HTR-8/SVneo (cell line): ENCODE measurements at places on chromosomes 11 and 22.

GRCh38 chr22:19663821-19664355 lies 50.4 kb upstream of the SEPTIN5 start:
- no peak for DNase-seq

- DNase-seq = peak; percentile 57
Observed at GRCh38 chr11:45110562-45110961, 35.9 kb upstream of the PRDM11 start.

- DNase-seq = no peak
Observed at GRCh38 chr11:56140151-56140661, at the start of gene OR8J3. Gene OR8J3 (minus strand): TSS chr11:56140201. CDS start chr11:56137718, 2,483 bp downstream.

GRCh38 chr11:72037554-72038311 lies 39.0 kb downstream of the IL18BP start:
- no peak for DNase-seq

- DNase-seq = no peak
Observed at GRCh38 chr11:109040303-109040702, 375.4 kb downstream of the DDX10 start.

DNA sequence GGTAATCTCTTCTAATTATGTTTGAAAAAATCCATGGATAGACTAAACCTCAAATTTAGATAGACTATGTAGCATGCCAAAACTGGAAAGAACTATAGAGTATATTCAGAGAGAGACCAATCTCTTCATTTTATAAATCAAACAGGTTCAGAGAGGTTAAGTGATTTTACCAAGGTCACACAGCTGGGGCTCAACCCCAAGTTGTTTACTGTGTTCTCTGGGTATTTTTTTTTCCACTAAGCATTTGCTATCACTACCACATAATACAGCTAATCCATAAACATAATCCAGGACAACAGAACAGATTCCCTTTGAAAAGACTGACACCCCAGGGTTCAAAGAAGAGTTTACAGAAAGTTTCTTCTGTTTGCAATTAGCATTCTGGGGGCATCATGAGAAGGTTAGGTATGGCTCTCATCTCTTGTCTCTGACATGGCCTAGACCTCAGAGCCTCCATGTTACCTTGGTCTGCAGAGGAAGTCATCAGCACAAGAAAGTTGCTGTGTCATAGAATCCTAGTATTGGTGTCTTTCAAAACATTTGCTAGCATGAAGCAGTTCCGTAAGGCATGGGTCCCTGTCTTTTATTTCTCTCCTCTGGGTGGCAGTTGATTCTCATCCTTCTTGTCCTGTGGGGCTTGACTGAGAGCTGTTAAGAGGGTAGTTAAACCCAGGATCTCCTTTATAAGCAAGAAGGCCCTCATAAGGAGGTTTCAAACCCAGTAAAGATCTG lies 94.5 kb upstream of the HSD17B12 start:
- no peak for DNase-seq

GRCh38 chr11:103537904-103538502 lies 428.8 kb downstream of the DYNC2H1 start:
- peak; percentile 51 for DNase-seq

- no peak for DNase-seq
Observed at GRCh38 chr11:130340671-130341319, 26.1 kb upstream of the ZBTB44 start.

- DNase-seq = no peak
Observed at GRCh38 chr11:118895093-118896039, 11.7 kb downstream of the CXCR5 start.

GRCh38 chr22:27327497-27327896 lies 474.1 kb downstream of the MN1 start:
- DNase-seq = no peak

GRCh38 chr11:5246772-5247471 lies 2.7 kb downstream of the HBG1 start:
- DNase-seq = no peak

DNA sequence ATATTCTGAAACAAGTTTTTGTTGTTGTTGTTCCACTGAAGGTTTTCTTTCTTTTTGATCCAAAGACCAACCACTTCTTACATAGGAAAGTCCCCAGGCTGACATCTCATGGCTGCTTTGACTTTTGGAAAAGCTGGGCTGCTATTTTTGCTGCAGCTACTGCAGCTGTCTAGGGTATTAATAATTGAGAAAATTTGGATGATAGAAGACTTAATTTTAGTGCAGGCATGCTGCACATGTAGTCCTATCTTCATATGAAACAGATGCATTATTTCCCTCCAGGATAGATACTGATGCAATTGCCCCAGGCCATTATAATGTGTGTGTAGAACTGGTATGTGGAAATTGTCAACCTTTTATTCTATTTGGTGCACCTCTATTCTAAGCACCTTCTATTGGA lies 131.4 kb downstream of the NAV2 start:
- no peak for DNase-seq

DNA sequence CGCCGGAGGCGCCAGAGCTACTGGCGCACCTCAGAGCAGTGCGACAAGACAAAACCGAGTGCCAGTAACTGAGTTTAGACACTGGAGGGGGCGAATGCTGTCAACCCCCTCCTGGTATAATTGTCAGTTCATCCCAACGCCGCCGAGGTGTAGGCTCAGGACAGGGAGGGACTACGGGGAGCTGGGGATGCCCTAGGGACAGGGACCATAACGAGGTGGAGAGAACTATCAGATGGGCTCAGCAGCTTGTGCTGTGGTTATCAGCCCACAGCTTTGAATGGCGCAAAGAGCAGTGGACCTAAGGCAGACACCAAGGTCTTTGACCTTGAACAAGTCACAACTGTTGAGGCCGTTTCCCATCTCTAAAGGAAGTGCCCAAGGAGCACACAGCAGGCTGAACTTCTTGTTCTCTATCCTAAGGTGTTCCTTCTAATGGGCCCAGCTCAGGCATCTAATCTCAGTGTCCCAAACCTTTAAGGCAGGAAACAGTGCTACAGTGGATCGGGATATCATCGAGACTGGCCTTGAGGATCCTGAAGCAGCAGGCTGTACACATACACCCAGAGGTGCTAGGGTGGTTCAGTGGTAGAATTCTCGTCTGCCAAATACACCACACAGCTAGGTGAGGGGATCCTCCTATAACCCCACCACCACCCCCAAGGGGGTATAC lies 958 bp upstream of the TUT1 start:
- no peak for DNase-seq

GRCh38 chr11:86003654-86004053 lies 65.2 kb downstream of the PICALM start:
- no peak for DNase-seq

DNA sequence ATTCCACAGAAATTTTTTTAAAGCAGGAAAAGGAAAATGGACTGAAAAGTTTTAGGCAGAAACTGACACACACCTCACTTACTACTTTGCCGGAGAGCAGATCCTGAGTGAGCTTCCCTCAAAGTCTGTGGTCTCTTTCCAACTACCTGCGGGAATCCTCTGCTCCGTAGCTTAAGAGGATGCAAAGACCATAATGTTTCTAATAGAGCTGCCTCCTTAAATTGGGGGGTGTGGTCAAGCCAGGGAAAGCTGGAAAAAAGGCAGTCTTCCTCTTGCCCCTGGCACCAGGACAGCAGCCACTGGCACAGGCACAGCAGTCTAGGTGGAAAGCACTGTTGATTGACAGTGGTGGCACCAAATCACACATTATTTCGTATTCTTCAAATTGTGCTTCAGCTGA lies at the start of gene ETS1:
ETS1 (minus strand) TSS at position 144 of the 400 bp plus-strand sequence. CDS start 14,428 bp downstream, outside the sequence.
- DNase-seq = no peak

- no peak for DNase-seq
Observed at GRCh38 chr11:128599729-128600128, 12.4 kb upstream of the ETS1 start.

GRCh38 chr22:29713156-29713727 lies 6.6 kb upstream of the CABP7 start:
- DNase-seq = no peak

DNA sequence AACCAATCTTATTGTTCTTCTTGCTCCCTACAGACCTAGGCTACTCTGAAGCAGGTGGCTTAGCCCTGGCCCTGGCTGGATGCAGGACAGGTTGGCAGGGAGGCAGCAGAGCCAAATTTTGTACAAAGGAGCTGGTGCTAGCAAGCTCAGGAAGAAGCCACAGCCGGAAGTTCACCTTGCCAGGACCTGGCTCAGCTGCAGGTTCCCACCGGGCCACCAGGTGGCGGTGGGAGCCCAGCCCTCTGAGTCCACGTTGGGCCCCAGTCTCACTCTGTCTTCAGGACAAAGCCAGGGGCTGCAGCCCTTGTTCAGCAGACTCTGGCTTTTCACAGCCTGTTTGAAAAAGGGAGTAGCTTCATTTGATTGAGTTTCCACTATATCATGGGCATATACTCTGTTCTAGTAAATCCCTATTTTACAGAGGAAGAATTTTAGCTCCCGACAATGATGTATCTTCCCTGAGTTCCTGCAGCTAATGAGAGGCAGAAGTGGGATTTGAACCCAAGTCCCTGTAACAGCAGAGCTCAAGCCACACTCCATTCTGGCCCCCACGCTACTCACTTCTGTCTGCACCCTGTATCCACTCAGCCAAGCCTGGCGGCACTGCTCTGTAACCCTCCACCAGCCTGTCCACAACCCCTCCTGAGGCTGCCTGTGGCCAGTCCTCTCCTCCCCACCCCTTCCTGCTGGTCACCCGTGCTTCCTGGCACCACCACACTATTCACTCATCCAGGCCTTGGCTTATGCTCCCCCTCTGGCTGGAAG lies 3.3 kb downstream of the TKFC start:
- peak; percentile 78 for DNase-seq

GRCh38 chr22:41578114-41578513 lies 11.5 kb downstream of the PMM1 start:
- no peak for DNase-seq

GRCh38 chr11:9943386-9944110 lies 279.7 kb downstream of the SWAP70 start:
- no peak for DNase-seq

GRCh38 chr22:32951807-32952153 lies 106.4 kb downstream of the SYN3 start:
- no peak for DNase-seq

- peak; percentile 48 for DNase-seq
Observed at GRCh38 chr11:37504060-37504611, 906.1 kb upstream of the RAG2 start.

- DNase-seq = no peak
Observed at GRCh38 chr11:70175236-70175698, 27.8 kb upstream of the FADD start.

DNA sequence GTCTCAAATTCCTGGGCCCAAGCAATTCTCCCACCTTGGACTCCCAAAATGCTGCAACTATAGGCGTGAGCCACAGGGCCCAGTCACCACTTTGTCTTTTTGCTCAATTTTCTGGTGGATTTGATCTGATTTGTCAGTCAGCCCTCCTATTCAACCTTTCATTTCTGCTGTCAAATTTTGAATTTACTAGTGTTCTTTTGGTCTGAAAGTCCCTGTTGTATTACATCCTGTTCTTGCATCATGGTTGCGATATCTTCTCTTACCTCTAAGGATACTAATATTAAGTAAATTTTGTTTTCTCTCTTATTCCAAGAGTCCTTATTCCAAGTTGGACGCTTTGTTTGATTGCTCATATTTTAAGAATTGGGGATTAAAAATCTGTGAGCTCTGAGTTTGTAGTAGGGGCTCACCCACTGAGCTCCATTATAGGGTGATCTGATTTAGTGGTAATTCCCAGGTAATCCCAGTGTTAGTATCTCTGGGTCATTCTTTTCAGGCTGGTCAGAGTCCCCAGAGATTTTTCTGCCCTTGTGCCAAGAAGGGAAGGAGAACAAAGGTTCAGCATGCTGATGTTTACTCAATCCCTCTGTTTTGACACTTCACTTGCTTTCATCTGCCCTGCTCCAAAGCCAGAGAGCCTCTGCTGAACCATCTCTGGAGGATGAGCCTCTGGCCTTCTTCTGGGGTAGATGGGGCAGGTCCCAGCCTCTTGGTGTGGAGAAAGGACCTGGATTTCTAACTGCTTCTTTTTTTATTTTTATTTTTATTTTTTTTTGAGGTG lies 10.0 kb downstream of the UPB1 start:
- DNase-seq = no peak

DNA sequence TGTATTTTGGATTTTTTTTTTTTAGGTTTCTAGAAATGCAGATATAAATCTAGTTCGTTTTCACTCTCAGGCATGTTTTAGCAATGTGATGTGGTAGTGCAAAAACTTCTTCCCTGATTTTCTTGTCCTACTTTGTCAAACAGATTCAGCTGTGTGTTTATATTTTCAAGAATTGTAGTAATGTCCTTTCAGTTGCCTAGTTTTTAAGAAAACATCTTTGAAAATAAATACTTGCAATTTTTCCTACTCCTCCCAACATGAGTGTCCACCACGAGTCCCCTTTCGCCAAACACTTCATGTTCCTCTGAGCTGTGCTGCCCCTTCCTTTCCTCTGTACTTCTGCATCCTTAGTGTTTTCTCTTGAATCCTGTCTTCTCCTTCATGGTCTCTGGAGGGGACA lies 686.9 kb downstream of the NTM start:
- no peak for DNase-seq
